ENCODE measurements at places on chromosomes 4 and X. TPM values are rescaled to one million over a fixed set of nuclear protein-coding genes. Genes with fewer than 3 reads are reported as not detected.
A peak's percentile ranks its signal among the peaks of the same experiment; 100 is the strongest.

DNA sequence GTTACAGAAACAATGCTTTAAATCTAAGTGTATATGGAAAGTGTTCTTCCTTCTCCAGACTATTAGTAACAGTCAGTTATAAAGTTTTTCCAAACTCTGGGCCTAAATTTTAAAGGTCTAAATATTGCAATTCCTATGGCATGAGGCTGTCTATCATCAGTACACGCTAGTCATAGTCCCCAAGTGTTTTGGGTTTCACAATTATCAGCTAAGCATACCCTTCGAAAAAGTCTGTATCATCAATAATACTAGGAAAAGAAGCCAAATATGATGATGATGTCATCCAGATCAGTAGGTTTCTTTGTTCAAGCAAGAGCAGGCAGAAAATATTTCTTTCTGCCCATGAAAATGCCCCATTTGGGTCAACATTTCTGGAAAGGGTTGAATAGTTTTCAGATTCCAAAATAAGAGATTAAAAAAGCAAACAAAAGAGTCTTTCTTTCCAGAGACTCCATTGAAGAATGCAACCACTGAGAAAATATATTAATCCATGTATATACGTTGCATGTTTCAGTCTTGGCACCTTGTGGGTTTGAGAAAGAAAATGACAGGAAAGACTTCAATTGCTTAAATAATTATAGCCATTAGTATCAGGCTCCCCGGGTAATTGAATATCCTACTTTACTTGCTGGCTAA is 173.8 kb downstream of the CAMK2D start:
- no peak overlapping the region for H3K27ac ChIP-seq
- H3K36me3 ChIP-seq: peaks cover 21% of the 10 kb centered on the region
- H3K27me3 ChIP-seq: no peaks in the 10 kb centered on the region
- DNase-seq: no peak
- no peak overlapping the region for H3K4me3 ChIP-seq
- peaks cover 3% of the 10 kb centered on the region for H3K4me1 ChIP-seq

GRCh38 chr4:18042754-18043153 is 21.2 kb upstream of the LCORL start:
- H3K36me3 ChIP-seq: no peaks in the 10 kb centered on the region
- H3K4me3 ChIP-seq: no peak overlapping the region
- H3K27ac ChIP-seq: no peak overlapping the region
- H3K27me3 ChIP-seq: peaks cover 12% of the 10 kb centered on the region
- no peak for DNase-seq
- H3K4me1 ChIP-seq: no peaks in the 10 kb centered on the region

Gene FAM47E
- not detected for total RNA-seq

Gene RBMXL3
- not detected for total RNA-seq

Gene DUSP21
- not detected for total RNA-seq

GRCh38 chr4:151035328-151035727 is 20.2 kb upstream of the LRBA start:
- peaks cover 20% of the 10 kb centered on the region for H3K4me1 ChIP-seq
- H3K4me3 ChIP-seq: no peak overlapping the region
- H3K27ac ChIP-seq: no peak overlapping the region

GRCh38 chr4:141680060-141680459 is 43.7 kb downstream of the IL15 start:
- H3K27me3 ChIP-seq: no peaks in the 10 kb centered on the region
- H3K27ac ChIP-seq: no peak overlapping the region
- no peaks in the 10 kb centered on the region for H3K36me3 ChIP-seq
- peaks cover 6% of the 10 kb centered on the region for H3K4me1 ChIP-seq
- no peak for DNase-seq
- H3K4me3 ChIP-seq: no peak overlapping the region

DNA sequence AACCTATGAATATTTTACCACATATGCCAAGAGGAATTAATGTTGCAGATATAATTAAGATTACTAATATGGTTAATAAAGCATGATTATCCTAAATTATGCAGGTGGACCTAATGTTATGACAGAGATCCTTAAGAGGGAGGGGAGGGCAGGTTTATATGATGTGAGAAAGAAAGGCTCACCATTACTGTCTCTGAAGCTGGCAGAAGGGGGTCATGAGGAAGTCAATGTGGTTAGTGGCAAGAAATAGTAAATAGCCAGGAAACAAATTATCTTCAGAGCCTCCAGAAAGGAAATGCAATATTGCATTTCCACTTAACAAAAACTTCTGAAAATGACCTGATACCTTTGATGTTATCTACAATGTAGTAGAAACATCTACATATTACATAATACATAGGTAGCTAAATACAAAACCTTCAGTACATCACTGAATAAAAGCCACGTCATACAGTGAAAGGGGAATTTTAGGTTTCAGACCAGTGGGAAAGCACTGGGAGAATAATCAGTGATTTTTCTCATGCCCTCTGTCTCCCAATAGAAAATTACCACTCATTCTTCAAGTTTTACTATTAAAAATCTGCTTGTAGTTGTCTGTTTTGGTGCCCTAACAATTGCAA is 609.2 kb downstream of the SPOCK3 start:
- no peak overlapping the region for H3K4me3 ChIP-seq
- no peaks in the 10 kb centered on the region for H3K36me3 ChIP-seq
- no peaks in the 10 kb centered on the region for H3K4me1 ChIP-seq
- no peak overlapping the region for H3K27ac ChIP-seq
- no peaks in the 10 kb centered on the region for H3K27me3 ChIP-seq

- H3K4me3 ChIP-seq: no peak overlapping the region
- H3K27ac ChIP-seq: no peak overlapping the region
- no peaks in the 10 kb centered on the region for H3K4me1 ChIP-seq
- DNase-seq: no peak
- no peaks in the 10 kb centered on the region for H3K36me3 ChIP-seq
Observed at GRCh38 chrX:23548164-23548563, 119.1 kb upstream of the PRDX4 start.

DNA sequence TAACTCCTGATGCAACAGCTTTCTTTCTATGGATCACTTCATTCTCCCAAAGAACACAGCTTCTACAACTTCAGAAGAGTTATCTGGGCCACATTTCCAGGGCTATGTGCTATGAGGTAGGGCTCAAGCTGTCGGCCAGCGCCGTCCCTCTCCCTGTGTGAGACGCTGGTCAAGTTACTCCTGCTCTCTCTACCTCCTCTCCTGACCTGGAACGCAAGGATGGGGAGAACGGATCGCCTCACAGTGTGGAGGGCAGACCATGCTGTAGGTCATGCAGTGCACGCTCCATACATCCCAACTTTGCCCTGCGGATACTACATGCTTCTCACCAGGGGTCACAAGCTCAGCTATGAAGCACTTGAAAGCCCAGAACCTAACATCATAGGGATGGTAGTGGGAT is 42.4 kb downstream of the JAKMIP1 start:
- no peaks in the 10 kb centered on the region for H3K27me3 ChIP-seq
- H3K4me1 ChIP-seq: peaks cover 76% of the 10 kb centered on the region
- no peak overlapping the region for H3K27ac ChIP-seq
- no peak overlapping the region for H3K4me3 ChIP-seq
- DNase-seq: no peak
- H3K36me3 ChIP-seq: peaks cover 67% of the 10 kb centered on the region

DNA sequence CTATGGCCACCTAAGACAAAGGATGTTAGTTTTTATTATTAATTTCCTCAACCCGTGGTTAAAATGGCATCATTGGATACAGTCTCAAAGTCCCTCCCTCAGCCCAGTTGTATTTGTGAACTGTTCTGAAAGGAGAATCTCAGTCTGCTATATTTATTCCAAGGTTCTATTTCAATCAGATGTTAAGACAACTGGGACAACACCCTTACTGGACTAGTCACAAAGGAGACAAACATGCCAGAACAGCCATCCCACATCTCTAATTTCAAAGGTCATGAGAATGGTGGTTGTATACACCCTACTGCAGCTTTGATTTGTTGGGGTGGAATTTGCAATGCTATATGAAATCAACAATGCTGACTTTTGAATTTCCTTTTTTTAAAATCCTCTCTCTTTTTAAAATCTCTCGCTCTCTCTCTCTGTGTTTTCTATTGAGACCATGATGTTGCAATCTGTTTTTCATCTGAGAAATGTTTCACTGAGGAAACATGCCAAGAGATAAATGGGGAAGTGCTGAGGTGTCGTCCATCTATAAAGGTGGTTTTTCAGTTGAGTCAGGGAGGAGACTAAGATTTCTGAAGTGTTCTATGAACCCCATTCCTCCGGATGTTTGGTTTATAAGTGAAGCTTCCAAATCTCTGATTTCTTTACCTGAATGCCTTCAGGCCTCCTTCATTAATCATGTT is 201.5 kb upstream of the GATB start:
- H3K4me1 ChIP-seq: no peaks in the 10 kb centered on the region
- no peaks in the 10 kb centered on the region for H3K36me3 ChIP-seq
- H3K27me3 ChIP-seq: peaks cover 9% of the 10 kb centered on the region
- no peak for DNase-seq

Gene CSN1S1
- not detected for total RNA-seq

DNA sequence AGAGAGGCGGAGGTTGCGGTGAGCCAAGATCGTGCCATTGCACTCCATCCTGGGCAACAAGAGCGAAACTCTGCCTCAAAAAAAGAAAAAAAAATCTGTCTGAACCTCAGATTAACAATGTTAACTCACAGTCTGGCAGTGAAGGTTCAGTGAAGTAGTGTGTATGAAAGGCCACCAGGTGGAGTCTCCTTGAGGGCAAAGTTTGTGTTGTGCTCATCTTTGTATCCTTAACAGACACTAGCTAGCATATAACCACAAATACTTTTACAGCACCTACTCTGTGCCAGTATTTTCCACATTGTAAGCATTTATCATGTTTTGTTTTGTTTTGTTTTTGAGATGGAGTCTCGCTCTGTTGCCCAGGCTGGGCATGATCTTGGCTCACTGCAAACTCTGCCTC is 46.0 kb upstream of the MGST2 start:
- H3K4me3 ChIP-seq: no peak overlapping the region
- H3K27ac ChIP-seq: no peak overlapping the region
- no peaks in the 10 kb centered on the region for H3K4me1 ChIP-seq
- no peak for DNase-seq
- H3K36me3 ChIP-seq: no peaks in the 10 kb centered on the region
- peaks cover 6% of the 10 kb centered on the region for H3K27me3 ChIP-seq

DNA sequence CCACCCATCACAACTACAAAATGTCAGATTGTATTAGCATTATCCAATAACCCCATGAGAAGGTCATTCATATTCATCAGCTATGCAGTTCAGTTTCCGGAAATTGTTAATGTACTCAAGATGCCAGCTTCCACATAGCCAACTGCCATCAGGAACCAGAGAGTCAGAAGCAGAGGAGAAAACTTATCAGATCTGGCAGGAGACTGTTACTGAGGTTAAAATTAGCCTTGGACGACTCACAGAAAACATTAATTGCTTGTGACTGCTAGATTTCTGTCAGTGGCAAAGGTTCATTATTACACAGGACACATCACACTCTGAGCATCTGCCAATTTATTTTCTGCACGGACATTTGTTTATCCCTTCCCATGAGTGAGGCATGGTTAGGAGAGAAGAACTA is 352.8 kb downstream of the DHRSX start:
- no peaks in the 10 kb centered on the region for H3K36me3 ChIP-seq
- no peaks in the 10 kb centered on the region for H3K27me3 ChIP-seq
- H3K4me1 ChIP-seq: no peaks in the 10 kb centered on the region
- no peak overlapping the region for H3K27ac ChIP-seq
- no peak overlapping the region for H3K4me3 ChIP-seq
- no peak for DNase-seq

Gene FOXP3
- total RNA-seq: 19.1 TPM

GRCh38 chr4:118417325-118417724 is 64.5 kb upstream of the PRSS12 start:
- no peak overlapping the region for H3K27ac ChIP-seq
- H3K4me1 ChIP-seq: no peaks in the 10 kb centered on the region
- no peak overlapping the region for H3K4me3 ChIP-seq
- DNase-seq: no peak
- no peaks in the 10 kb centered on the region for H3K36me3 ChIP-seq

- DNase-seq: no peak
- H3K27ac ChIP-seq: no peak overlapping the region
- no peak overlapping the region for H3K4me3 ChIP-seq
- H3K36me3 ChIP-seq: no peaks in the 10 kb centered on the region
Observed at GRCh38 chrX:114710571-114710970, 126.7 kb downstream of the HTR2C start.

Gene DDX53
- not detected for total RNA-seq

DNA sequence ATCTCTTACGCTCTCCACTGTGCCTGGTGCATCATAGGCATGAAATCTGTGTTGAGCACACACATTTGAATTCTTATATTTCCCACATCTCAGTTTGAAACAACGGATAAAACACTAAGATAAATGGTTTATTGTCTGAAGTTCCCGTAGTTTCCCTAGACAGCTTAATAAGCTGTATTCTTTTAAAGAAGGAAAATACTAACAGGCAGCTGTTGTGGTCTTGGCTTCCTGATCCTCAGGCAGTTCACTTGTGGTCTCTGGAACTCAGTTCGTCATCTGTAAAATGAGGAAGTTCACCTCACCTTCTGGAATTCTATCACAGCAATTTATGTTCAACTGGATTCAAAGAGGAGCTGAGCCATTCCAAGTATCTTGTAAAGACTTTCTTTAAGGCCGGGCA is 1805.6 kb upstream of the TENM3 start:
- H3K27me3 ChIP-seq: no peaks in the 10 kb centered on the region
- no peaks in the 10 kb centered on the region for H3K36me3 ChIP-seq
- H3K4me3 ChIP-seq: no peak overlapping the region
- no peaks in the 10 kb centered on the region for H3K4me1 ChIP-seq
- no peak overlapping the region for H3K27ac ChIP-seq

GRCh38 chrX:150879855-150880807 is 18.3 kb downstream of the CD99L2 start:
- H3K4me1 ChIP-seq: peaks cover 34% of the 10 kb centered on the region
- DNase-seq: no peak
- H3K27ac ChIP-seq: peak overlapping the region; percentile 82
- no peaks in the 10 kb centered on the region for H3K27me3 ChIP-seq
- H3K36me3 ChIP-seq: peaks cover 23% of the 10 kb centered on the region
- peak overlapping the region; percentile 21 for H3K4me3 ChIP-seq

- H3K27me3 ChIP-seq: peaks cover 18% of the 10 kb centered on the region
- peaks cover 4% of the 10 kb centered on the region for H3K4me1 ChIP-seq
- DNase-seq: no peak
- no peak overlapping the region for H3K4me3 ChIP-seq
Observed at GRCh38 chr4:140351093-140352075, 22.1 kb upstream of the SCOC start.

Gene NXF2B
- not detected for total RNA-seq

GRCh38 chr4:1367230-1367935 is 20.4 kb downstream of the UVSSA start:
- DNase-seq: no peak
- H3K27me3 ChIP-seq: no peaks in the 10 kb centered on the region
- H3K4me1 ChIP-seq: no peaks in the 10 kb centered on the region

Gene FMR1NB
- not detected for total RNA-seq

Gene BGN
- not detected for total RNA-seq

DNA sequence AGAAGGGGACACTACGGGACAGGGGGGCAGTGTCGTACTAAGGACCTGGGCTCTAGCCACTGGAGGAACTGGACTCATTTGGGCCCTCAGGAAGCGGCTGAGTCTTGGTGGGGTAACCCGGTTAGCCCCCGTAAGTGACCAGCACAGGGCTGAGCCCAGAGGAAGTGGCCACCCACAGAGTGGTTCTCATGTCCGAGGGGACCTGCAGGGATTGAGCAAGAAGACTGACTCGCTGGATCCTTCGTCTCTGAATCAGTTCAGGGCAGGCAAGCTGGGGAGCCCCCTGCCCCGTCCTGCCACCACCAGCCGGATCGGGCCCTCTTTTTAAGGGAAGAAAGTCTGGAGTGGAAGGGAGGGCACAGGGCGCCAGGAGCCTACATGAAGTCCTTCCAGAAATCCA is 719 bp upstream of the BGN start:
- no peaks in the 10 kb centered on the region for H3K27me3 ChIP-seq
- H3K36me3 ChIP-seq: no peaks in the 10 kb centered on the region
- no peaks in the 10 kb centered on the region for H3K4me1 ChIP-seq
- no peak overlapping the region for H3K4me3 ChIP-seq
- no peak for DNase-seq
